SK-N-DZ (cell line): ENCODE measurements at places on chromosomes 11 and 22.

DNA sequence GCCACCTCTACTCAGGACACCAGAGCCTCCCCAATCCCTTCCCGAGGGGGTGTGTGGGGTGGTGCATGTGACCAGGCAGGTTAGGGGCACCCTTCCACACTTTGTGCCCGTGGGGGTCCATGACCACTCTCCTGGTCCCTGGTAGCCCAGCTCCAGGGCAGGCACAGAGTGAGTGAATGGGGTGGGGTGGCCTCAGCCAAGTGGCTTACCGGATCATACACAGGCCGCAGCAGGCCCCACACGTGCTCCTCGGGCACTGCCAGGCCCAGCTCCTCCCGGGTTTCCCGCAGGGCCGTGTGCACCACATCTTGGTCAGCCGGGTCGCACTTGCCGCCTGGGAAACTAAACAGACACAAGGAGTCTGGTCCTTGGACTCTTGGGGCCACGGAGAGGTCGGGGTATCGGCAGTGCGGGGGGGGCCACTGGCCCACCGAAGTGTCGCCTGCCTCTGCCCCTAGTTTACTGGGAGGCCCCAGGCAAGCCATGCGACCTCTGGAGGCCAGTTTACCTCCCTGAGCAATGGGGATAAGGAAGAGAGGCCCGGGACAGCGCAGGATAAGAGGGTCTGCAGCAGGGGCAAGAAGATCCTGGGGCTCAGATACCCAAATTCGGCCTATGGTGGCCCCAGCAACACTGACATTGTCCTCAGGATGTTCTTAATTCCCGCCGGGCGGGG lies 889 bp downstream of the NUDT8 start:
- no peak for DNase-seq

DNA sequence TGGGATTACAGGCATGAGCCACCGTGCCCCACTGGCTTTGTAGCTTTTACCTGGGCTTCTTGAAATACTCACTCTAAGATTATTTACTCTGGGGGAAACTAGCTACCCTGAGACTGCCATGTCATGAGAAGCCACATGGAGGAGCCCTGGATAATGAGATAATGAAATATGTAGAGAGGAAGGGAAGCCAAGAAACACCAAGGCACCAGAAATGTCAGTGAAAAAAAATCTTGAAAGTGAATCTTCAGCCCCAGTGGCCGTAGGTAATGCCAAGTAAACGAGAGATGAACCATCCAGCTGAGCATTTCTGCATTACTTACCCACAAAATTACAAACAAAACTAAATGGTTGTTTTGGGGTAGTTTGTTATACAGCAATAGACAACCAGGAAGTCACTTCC lies 125.6 kb downstream of the APIP start:
- no peak for DNase-seq

DNA sequence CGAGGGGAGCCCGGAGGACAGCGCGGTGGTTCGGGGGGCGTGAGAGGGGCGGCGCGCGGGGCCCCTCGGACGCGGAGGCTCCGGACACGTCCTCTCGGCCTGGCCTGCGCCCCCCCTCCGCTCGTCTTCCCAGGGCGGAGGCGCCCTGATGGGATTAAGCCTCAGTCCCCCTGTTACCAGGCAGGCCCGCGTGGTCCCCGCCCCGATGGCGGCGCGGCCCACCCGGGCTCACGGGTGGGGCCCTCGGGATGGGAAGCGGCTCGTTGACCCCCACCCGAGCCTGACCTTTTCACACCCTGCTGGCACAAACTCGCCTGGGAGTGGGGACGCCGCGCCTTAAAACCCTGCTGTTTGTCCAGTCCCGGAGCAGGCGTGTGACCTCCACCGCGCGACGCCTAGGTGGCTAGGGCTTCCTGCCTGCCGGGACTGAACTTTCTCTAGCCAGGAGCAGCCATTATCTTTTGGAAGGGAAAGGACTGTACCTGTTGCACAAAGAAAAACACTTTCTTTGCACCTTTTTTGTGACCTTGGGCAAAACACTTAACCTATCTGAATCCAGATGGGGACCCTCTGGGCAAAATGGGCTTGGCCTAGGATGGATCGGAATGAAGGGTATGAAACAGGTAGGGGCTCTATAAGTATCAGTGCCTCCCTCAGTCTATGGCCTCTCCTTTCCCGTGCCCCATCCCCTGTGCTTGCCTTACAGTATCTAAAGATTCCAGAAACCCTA lies 1.0 kb downstream of the KIAA1671 start:
- no peak for DNase-seq

GRCh38 chr22:40041366-40042137 lies 46.8 kb downstream of the FAM83F start:
- DNase-seq, result no peak

GRCh38 chr11:122668562-122669090 lies 13.1 kb downstream of the UBASH3B start:
- DNase-seq, result no peak

GRCh38 chr22:19773470-19774040 lies 13.0 kb downstream of the TBX1 start:
- DNase-seq, result no peak

DNA sequence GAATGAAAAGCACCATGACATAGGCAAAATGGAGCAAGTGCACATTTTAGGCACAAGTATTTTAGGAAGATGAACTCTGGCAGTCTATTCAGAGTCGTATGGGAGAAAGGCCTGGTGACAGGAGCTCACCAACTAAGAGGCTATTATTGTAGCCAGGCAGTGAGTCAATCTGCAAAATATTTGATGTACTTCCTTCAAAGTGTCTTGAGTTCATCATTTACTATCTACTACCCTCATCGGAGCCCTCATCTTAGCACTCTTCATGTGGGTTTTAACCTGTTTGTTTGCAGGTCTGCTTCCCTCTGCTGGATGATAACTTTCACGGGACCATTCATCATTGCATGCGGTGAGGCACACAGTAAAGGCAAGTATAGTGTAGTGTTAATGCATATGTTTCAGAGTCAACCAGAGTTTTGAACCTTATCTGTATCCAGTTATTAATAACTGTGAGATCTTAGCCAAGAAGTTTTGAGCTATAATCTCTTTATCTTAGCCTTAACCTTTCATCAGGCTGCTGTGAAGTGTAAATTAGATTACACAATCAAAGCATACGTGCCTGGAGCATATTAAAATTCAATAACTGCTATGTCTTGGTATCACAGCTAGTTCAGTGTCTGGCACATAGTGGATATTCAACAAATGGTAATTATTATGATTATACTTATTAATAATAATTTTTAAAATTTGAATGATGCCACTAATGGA lies 70.9 kb upstream of the SC5D start:
- peak; percentile 11 for DNase-seq

- DNase-seq, result no peak
These were observed 1.0 kb upstream of the GLB1L2 start for GRCh38 chr11:134330611-134331353.

DNA sequence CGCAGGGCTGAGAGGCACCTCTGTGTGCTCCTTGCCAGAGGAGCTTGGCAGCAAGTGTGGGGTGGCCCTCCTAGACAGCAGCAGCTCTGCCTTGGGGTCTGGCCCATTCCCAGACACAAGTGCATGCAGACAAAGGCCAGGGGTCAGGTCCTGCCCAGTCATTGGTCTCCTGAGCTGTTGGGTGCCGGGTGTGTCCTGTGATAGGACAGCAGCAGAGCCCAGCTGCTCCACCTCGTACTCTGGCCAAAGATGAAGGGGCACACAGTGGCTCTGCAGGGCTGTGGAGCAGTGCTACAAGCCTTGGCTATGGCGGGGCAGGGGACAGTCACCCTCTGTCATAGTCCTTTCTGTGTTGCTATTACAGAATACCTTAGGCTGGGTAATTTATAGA lies 17.3 kb upstream of the OSBPL5 start:
- DNase-seq, result no peak

- DNase-seq, result no peak
These were observed 22.4 kb downstream of the MMP10 start for GRCh38 chr11:102757823-102758549.

GRCh38 chr11:134243913-134244312 lies 9.2 kb downstream of the THYN1 start:
- DNase-seq, result no peak

- DNase-seq, result no peak
These were observed 411.9 kb downstream of the SOX6 start for GRCh38 chr11:15944460-15944859.

DNA sequence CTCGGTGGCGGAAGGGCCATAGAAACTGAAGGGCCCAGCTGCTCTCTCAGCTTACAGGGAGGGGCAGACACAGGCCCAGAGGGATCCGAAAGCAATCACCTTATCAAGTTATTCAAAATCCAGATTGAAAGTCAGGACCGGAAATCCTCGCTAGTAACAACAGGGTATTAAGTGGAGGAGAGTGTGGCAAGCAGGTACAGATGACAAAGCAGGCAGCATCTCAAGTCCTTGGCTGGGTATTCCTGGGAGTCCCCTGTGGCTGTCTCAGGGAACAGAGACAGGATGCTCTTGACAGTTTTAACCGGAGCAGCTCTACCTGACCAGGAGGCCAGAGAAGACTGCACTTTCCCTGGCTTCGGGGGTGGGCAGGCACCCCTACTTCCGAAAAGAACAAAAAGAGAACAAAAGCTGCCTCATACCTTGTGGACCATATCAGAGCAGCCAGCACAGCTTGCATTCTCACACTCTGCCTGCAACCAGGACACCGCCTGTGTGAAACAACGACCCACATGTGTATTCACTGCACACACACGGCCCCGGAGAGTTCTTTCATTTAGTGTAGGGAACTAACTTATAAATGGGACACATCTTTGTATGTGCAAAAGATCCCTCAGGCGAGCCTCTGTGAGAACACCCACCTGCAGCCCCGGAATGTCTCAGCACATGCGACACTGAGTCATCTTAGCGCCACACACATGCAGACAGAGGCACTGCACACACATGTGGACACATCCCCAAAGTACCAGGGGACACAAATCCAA lies 78.3 kb downstream of the MICAL3 start:
- DNase-seq, result no peak

- DNase-seq, result peak; percentile 98
These were observed 44.5 kb downstream of the TRIOBP start for GRCh38 chr22:37741312-37741795.

- DNase-seq, result peak; percentile 25
These were observed 253.9 kb downstream of the LARGE1 start for GRCh38 chr22:33666279-33666960.

DNA sequence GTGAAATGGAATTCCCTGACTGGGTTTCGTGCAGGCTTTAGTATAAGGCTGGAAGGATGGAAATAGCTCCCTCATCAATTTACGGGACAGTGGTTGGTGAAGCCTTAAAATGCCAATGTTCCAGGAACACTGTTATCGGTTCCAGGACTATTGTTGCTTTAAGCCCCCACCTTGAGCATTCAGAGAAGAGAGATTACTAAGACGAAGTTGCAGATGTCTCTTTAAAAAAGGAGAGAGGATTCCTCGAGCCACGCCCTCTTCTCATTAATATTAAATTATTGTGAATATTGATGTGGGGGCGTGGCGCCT lies 195 bp upstream of the CREB3L1 start:
- no peak for DNase-seq

GRCh38 chr11:76747153-76747914 lies 35.8 kb upstream of the TSKU start:
- DNase-seq, result peak; percentile 70

- no peak for DNase-seq
These were observed 74.0 kb upstream of the WNT11 start for GRCh38 chr11:76280151-76280881.

DNA sequence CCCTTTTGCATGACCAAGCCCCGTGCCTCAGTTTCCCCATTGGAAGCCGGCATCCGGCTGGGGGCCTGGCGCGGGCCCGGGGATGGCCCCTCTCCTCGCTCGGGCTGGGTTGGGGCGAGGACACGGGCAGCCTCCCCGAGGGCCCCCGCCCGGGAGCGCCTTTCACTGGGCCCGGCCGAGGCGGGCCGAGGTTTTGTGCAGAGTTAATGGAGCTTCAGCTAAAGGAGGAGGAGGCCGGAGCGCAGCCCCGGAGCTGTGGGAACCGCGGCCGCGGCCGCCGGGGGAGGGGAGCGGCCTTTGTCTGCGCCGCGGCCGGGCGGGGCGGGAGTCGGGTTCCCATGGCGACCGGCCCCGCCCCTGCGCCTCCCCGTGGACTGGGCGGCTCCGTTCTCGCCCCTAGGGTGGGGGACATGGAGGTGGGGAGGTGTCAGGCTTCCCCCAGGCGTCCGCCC lies 1.4 kb upstream of the MAPK11 start:
- peak; percentile 74 for DNase-seq

DNA sequence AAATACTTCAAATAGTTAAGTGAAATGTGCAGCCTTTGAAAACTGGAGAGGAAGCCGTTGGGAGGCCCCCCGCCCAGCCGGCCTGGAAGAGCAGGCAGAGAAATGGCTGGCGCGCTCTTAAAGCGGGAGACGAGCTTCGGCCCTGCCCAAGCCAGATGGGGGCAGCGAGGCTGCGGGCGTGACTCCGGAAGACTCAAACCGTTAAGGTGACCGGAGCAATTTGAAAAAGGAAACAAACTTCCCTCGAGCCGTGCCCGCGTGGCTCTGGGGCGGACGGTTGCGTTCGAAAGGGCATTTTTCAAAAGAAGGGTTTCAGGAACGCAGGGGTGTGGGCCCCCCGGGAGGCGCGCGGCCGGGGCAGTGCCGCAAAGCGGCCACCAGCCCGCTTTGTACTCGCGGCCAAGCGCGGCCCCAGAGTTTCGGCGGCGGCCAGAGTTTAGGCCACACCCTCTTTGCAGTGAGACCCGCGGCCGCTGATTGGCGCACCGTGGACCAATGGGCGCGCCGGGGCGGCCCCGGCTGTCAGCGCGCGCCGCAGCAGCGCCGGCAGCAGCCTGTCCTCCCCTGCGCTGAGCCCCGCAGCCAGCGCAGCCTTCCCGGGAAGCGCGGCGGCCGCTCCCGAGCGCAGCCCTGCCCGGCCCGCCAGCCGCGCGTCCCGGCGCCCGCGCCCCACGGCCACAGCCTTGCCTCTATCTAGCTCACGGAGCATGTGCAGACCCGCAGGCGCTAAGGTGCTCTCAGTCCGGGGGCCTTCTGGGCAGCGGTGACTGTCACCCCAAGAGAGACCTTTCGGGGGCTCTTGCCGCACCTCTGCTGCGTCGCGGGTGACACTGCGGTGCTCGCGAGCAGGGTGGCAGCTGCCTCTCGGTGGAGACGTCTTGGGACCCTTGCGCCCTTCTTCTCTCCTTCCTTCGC lies at the start of gene NAV2:
NAV2 (plus strand) TSS at position 557 of the 915 bp plus-strand sequence. CDS start 859 bp downstream, outside the sequence.
- peak; percentile 92 for DNase-seq

- no peak for DNase-seq
These were observed 27.4 kb downstream of the MOB2 start for GRCh38 chr11:1459219-1459575.

GRCh38 chr11:132200353-132200936 lies 830.0 kb downstream of the NTM start:
- DNase-seq, result no peak

DNA sequence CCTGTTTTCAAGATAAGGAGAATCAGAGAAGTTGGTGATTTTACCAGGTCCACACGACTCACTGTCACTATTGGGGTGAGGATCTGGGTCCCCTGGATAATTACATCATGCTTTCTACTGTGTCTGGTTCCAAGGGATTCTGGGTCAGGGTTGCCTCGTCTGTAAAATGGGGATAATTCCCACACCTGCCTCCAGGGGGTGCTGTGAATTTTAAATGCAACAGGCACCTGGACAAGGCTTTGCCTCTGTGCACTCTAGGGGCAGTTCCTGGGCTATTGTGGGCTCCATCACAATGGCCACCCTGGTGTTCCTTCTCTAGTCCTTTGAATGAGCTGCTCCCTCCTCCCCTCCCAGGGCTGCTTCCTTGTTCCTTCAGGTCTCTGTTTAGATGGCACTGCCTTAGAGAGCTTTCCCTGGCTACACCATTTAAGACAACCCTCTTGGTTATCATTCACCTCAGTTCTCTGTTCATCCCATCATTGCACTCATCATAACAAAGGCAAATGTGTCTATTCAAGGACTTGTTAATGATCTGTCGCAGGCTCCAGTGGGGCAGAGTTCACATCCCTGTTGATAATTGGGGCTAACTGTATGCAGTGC lies 178.6 kb downstream of the MIAT start:
- no peak for DNase-seq

GRCh38 chr11:9143721-9144120 lies 52.3 kb upstream of the SCUBE2 start:
- DNase-seq, result no peak
